CD4-positive, alpha-beta memory T cell (primary cell): ENCODE measurements at places on chromosomes 1 and 21. TPM values are rescaled to one million over a fixed set of nuclear protein-coding genes. Genes with fewer than 3 reads are reported as not detected.

The GJA4 gene
- total RNA-seq: not detected

The C8A gene
- not detected for total RNA-seq

The STIL gene
- total RNA-seq: 2.6 TPM

The FAM72C gene
- total RNA-seq: 0.20 TPM

The UQCRHL gene
- total RNA-seq: 1.2 TPM

The CACNA1S gene
- not detected for total RNA-seq

The PRAMEF17 gene
- not detected for total RNA-seq

The NBPF19 gene
- 67.3 TPM for total RNA-seq

The F5 gene
- 4.9 TPM for total RNA-seq

The KCNE2 gene
- not detected for total RNA-seq

The ITLN1 gene
- not detected for total RNA-seq

The RAB3B gene
- 0.06 TPM for total RNA-seq

The GFI1 gene
- 33.2 TPM for total RNA-seq

The VASH2 gene
- not detected for total RNA-seq

The RAP1GAP gene
- total RNA-seq: 0.72 TPM

The ZNF648 gene
- total RNA-seq: not detected

The ASPM gene
- total RNA-seq: 0.30 TPM

The OR10J1 gene
- not detected for total RNA-seq
